ENCODE measurements at places on chromosomes 16 and 17. TPM values are rescaled to one million over a fixed set of nuclear protein-coding genes. Genes with fewer than 3 reads are reported as not detected.

The ST3GAL2 gene
- total RNA-seq: 16.7 TPM

The DUSP3 gene
- total RNA-seq: 14.8 TPM

The LLGL2 gene
- total RNA-seq: 15.6 TPM

The HP gene
- not detected for total RNA-seq

DNA sequence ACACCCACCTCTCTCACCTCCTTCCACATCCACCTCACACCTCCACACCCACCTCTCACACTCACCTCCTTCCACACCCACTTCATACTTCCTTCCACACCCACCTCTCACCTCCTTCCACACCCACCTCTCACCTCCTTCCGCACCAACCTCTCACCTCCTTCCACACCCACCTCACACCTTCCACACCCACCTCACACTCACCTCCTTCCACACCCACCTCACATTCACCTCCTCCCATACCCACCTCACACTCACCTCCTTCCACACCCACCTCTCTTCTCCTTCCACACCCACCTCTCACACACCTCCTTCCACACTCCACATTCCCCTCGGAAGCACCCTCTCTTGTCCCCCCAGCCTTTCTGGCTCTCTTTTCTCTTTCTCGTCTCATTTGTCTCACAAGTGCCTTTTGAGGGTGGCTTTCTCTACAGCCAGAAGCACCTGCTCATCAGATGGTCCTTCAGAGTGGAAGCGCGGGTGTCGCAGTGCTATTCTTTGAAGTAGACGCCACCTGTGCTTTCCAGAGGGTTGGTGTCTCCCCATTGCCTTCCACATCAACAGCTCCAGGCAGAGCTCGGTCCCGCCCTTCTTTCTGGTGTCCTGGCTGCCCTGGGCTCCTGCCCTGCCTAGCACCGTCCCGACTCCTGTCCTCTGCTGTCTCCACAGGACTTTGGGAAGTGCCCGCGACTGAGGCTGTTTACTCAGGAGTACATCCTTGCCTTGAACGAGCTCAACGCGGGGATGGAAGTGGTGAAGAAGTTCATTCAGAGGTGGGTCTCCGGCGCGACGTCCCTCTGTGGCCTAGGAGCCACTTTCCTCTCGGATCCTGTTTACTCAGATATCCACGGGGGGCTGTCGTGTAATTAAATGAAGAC lies 109.4 kb upstream of the PLCG2 start:
- no peak for DNase-seq

GRCh38 chr16:2529061-2529931 lies 1.9 kb downstream of the CEMP1 start:
- no peak for DNase-seq

DNA sequence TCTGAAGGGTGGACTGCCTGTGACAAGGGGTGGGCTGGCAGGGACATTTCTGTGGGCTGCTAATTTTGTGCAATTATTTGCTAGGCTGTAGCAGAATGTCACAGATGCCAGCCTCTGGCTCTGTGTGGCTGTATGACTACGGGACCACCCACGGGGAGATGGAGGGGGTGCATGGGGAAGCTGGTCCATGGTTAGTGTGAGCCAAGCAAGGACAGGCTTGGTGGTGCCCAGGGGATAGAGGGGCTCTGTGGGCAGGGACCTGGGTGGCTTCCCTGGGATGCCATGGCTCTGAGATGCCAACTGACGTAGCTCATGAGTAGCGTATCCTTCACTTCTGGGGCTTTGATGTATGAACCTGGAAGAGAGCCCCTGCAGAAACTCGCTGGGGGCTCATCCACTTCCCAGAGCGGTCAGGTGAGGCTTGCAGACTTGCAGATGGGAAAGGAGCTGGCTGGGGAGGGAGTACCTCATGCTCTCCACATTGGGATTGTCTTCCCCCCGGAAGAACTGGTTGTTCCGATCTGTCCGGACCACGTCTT lies 87.2 kb downstream of the TBC1D16 start:
- no peak for DNase-seq

- peak; percentile 37 for DNase-seq
Observed at GRCh38 chr17:2453325-2453724, 52.5 kb upstream of the MNT start.

- no peak for DNase-seq
Observed at GRCh38 chr17:2107506-2107905, 52.6 kb downstream of the HIC1 start.

Data from activated CD4-positive, alpha-beta memory T cell treated with anti-CD3 and anti-CD28 coated beads for 36 hours (primary cell).